ENCODE measurements at places on chromosomes 5 and 9. TPM values are rescaled to one million over a fixed set of nuclear protein-coding genes. Genes with fewer than 3 reads are reported as not detected.

GRCh38 chr5:102547141-102548035, 48.6 kb upstream of the SLCO6A1 start:
- no peak for DNase-seq
- H3K4me1 ChIP-seq = peaks cover 3% of the 10 kb centered on the region
- H3K27ac ChIP-seq = no peak overlapping the region
- no peaks in the 10 kb centered on the region for H3K36me3 ChIP-seq
- H3K4me3 ChIP-seq = no peak overlapping the region

KIF12 gene
- total RNA-seq = 2.8 TPM

PKD2L2 gene
- total RNA-seq = not detected

DNA sequence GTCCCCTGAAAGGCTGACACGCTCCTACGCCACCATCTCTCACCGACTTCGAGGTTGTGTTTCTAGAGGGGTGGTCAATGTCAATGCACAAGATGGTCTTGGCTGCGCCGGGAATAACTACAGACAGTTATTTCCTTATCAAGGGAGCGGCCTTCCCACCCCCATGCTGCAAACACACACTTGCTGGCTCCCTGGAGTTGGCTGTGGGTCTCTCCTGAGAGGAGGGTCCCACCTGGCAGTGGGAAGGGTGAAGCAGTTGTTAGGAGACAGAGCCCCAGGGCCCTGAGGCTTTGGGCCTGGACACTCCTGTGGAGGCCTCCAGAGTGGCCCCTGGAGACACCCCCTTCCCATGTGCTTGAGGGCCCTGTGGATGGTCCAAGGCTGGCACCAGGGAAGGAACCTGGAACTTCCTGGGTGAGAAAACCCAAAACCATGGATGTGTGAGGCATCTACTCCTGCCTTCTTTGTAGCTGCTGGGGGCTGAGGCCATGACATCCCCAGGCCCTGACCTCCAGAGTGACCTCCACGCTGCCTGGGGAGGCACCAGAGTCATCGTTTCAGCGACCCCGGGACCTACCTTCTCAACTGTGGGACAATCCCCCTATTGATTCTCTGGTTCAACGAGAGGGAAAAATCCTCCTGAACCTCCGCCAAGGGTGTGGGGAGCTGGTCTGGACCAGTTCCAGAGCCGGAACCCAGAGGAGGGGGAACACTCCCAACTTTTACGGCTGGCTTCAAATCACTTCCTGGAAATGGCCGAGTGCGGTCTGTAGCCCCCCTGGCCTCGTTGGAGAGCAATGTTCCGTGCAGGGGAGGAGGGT, 101.1 kb upstream of the COL5A1 start:
- DNase-seq = no peak
- peaks cover 28% of the 10 kb centered on the region for H3K27me3 ChIP-seq
- H3K27ac ChIP-seq = no peak overlapping the region
- peaks cover 8% of the 10 kb centered on the region for H3K4me1 ChIP-seq

ABCA1 gene
- 89.1 TPM for total RNA-seq

All from suprapubic skin (tissue), 4 donors.